ENCODE measurements at places on chromosomes 4 and X.

- DNase-seq = no peak
These were observed 89.1 kb downstream of the ARHGAP10 start for GRCh38 chr4:147820975-147821374.

DNA sequence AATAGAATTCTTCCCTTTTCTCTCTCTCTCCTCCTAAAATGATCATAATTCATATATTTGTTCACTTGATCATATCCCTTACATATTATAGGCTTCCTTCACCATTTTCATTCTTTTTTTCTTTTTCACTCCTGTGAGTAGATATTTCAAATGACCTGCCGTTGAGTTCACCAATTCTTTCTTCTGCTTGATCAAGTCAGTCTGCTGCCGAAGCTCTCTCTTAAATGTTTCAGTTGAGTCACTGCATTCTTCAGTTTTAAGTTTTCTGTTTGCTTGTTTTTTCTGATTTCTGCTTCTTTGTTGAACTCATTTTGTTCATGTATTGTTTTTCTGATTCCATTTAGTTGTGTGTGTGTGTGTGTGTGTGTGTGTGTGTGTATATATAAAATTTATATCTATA, 354.3 kb downstream of the GPAT3 start:
- no peak for DNase-seq

GRCh38 chr4:159145318-159145991, 42.6 kb downstream of the RAPGEF2 start:
- no peak for DNase-seq

DNA sequence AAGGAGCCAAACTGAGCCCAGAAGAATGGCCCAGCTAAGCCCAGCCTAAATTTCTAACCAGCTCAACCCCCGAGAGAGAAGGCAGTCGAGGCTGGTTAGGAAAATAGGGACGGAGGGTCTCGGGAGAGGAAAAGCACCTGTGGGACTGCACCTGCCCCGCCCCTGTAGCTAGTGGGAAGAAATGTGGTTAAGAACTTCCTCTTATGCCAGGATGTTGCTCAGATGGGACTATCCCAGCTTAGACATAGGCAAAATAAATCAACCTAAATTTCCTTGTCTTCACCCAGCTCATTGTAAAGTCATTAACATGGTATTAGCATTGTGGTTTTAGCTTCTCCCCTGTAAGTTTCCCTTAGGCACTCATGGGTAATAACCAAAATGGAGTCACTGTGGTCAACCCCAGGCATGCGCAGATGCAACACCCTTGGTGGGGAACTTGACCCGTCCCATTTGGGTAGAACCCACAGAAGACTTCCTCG, 86.8 kb downstream of the ZNF718 start:
- no peak for DNase-seq

DNA sequence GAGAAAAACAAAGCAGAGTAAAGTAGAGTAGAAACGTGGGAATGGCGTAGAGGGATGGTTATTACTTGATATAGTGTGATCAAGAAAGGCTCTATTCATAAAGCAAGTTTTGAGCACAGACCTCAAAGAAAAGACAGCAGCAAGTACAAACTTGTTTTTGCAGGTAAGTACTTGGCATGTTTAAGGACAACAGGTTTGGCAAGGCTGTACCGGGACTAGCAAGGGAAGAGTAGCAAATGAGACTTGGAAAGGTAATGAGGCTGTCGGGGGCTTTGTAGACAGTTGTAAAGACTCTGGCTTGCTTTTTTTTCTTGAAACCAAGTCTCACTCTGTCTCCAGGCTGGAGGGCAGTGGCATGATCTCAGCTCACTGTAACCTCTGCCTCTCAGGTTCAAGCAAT, 40.9 kb downstream of the NEK1 start:
- no peak for DNase-seq

DNA sequence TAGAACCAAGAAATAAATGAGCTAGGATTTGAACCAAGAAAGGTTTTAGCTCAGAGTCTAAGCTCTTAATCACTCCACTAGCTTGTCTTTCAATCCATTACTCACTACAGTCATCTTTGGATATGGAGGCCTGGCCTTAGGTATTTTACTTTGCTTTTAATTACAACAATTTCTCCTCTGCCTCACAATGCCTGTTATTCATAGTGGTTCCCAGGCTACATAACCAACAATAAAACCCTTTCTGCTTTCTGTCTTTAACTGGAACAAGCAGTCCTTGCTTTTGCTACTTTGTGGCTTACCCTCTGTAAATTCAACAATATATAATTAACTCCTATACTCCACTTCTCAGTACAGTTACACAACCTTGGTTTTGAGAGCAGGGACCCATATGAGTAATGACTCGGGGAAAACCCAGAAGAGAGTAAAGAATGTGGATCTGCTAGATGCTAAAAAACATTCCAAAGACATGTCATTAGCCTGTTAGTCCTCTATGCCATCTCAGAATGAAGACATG, 94.7 kb upstream of the NAP1L5 start:
- DNase-seq = no peak

- no peak for DNase-seq
These were observed 225.5 kb upstream of the JADE1 start for GRCh38 chr4:128583753-128584712.

DNA sequence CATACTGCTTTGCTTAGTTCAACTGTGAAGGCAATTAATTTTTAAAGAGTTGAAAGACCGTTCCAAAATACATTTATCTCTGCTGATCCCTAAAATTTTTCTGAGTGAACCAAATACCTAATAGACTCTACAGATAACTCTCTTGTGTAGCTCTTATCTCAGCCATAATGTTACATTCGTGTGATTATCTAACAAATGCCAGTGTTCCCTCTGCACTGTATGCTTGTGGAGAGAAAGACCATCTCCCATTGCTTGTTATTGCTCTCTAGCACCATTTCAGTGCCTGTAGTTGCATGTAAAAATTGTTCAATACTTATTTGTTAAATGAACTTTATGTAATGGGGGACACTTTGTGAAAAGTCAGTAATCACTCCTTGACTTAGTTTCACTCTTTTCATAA, 81.3 kb upstream of the ATOH1 start:
- DNase-seq = no peak

- no peak for DNase-seq
These were observed 211.3 kb downstream of the ARHGAP10 start for GRCh38 chr4:147943159-147943638.

- no peak for DNase-seq
These were observed 854.9 kb upstream of the HTR2C start for GRCh38 chrX:113728937-113729336.

- DNase-seq = no peak
These were observed 12.2 kb upstream of the CAMK2D start for GRCh38 chr4:113773756-113774155.

DNA sequence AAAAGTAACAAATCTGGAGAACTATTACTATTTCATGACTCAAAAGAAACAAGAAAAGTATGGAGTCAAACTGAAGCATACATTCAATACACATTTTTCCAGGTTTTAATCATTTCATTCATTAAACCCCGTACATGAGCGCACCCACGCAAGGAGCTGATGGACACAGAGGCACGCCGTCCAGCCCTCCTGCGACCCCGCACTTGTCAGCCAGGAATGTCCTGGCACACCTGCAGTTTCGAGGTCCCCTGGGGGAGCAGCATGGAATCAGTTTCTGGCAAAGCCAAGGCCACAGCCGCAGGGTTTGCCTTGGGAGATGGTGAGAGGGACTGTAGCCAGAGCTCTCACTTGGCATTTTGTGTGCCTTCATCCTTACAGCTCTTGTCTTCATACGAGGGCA, 12.8 kb upstream of the SLC2A9 start:
- DNase-seq = no peak

GRCh38 chr4:145808021-145808650, 128.2 kb downstream of the C4orf51 start:
- no peak for DNase-seq

DNA sequence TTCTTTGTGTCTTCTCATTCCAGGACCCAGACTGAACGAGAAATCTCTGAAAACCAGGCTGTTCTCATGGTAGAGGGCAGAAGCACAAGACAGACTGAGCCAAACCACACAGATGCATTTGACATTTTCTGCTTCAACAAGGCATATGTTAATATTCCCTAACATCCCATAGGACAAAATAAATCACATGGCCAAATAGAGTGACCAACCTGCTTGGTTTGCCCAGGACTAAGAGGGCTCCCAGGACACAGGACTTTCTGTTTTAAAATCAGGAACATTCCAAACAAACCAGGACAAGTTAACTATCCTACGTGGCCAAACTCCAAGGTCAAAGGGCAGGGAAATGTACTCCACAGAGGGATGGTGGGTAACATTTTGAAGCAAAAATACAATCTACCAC, 11.7 kb downstream of the CTPS2 start:
- no peak for DNase-seq

DNA sequence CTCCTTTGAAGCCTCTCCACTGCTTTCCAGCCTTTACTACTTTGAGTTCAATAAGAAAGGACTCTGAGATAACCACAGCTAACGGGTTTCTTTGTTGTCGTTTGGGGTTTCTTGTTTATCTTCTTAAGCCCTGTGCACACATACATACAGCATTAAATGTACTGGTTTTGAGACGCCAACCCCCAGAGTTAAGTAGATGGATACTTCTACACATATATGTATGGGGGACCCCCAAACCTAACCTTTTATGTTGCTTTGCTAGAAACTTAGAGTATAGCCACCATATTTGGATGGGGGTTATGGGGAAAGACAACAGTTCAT, 697 bp downstream of the CEP135 start:
- no peak for DNase-seq

GRCh38 chr4:2075171-2075986, 16.3 kb downstream of the NAT8L start:
- no peak for DNase-seq

- no peak for DNase-seq
These were observed 578.8 kb downstream of the FSTL5 start for GRCh38 chr4:161585011-161585410.

GRCh38 chrX:13473442-13474163, 95.8 kb upstream of the EGFL6 start:
- DNase-seq = no peak

DNA sequence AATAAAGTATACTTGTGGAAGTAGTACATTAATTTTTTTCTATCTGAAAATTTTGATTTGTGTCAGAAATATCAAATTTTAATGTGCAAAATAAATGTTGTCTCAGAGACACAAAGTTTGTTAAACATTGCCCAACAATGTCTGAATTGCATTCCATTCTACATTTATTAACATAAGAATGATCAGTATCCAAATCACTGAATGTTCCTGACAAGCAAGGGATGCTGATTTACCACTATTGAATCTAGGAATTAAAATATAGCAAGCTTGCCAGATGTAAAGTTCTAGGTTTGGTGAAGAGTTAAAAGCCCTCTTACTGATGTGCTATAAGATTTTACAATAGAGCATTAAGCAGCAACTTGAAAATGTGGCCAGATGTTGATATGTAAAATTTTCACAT, 489.2 kb upstream of the CTSO start:
- no peak for DNase-seq

GRCh38 chr4:16807355-16807754, 91.1 kb downstream of the LDB2 start:
- DNase-seq = no peak
